ENCODE measurements at places on chromosomes 6 and 20. TPM values are rescaled to one million over a fixed set of nuclear protein-coding genes. Genes with fewer than 3 reads are reported as not detected.

GRCh38 chr6:80338201-80338836 is 231.8 kb downstream of the BCKDHB start:
- DNase-seq: peak; percentile 67

- DNase-seq: no peak
Measured at GRCh38 chr6:108902382-108902792, 54.2 kb downstream of the ARMC2 start.

DNA sequence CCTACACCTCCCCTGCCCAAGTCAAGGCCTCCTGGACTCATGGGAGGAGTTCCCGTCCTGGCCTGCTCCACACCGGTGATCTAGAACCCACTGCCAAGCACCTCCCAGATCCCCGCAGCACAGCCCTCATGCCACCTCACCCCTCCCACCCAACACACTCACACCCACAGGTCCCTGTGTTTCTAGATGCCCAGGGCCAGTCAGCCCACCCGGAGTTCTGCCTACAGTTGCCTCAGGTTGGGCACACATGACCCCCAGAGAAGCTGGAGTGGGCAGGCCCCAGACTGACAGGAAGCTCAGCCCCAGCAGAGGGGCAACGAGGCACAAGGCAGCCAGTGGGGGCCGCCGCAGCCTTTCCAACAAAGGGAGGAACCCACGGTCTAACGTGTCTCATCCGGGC is 29.6 kb downstream of the RRBP1 start:
- DNase-seq: no peak

- DNase-seq: no peak
Measured at GRCh38 chr20:60957621-60958020, 294.4 kb upstream of the CDH4 start.

- DNase-seq: no peak
Measured at GRCh38 chr6:40535110-40535818, 51.9 kb downstream of the LRFN2 start.

CRIP3 gene
- 3.7 TPM for total RNA-seq

GRCh38 chr6:7201732-7202541 is 94.2 kb downstream of the RREB1 start:
- peak; percentile 68 for DNase-seq

- peak; percentile 66 for DNase-seq
Measured at GRCh38 chr6:109456710-109457561, 1.4 kb upstream of the MICAL1 start.

RSPH9 gene
- 0.15 TPM for total RNA-seq

GRCh38 chr20:51535075-51535386 is 7.5 kb downstream of the NFATC2 start:
- no peak for DNase-seq

DNA sequence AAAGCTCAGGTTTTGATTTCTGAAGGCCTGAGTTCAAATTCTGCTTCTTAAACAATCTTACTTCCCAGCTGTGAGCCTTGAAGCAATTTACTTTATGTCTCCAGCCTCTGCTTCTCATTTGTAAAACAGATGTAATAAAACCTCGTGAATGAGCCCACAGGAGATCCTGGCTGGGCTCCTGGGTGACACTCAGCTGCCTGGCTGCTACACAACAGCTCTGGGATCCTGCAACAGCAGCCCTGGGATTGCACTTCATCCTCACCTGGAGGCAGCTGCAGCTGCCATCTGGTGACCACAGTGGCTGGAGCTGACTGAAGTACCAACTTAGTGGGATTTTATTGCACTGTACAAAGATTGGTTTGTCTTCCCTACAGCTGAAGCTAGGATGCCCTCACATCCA is 98.6 kb downstream of the NDUFAF5 start:
- no peak for DNase-seq

DNA sequence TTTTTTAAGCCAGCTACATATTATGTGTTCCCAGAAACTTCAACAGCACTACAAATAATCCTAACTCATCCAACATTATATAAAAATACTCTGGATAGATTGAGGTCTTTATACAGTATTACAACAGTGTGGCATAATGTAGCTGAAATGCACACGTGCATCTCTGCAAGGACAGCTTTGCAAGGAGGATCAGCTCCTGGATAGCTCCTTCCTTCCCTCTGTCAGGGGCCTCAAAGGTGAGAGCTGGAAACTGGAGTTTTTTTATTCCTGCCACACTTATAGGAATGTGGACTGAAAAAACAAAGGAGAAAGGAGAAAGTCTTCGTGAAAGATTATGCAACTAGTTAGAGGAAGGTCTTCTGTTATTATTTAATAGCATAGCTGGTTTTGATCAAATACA is 53.1 kb downstream of the PLG start:
- DNase-seq: no peak

SMIM29 gene
- 22.4 TPM for total RNA-seq

GRCh38 chr20:63509088-63509564 is 10.2 kb upstream of the EEF1A2 start:
- DNase-seq: no peak

GRCh38 chr20:4120921-4121321 is 105.6 kb upstream of the RNF24 start:
- DNase-seq: no peak

DNA sequence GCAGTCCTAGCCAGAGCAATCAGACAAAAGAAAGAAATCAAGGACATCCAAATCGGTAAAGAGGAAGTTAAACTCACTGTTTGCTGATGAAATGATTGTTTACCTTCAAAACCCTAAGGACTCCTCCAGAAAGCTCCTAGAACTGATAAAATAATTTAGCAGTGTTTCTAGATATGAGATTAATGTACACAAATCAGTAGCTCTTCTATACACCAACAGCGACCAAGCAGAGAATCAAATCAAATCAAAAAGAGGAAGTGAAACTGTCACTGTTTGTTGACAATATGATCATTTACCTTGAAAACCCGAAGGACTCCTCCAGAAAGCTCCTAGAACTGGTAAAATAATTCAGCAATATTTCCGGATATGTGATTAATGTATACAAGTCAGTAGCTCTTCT is 21.7 kb downstream of the SERPINB9 start:
- no peak for DNase-seq

DNA sequence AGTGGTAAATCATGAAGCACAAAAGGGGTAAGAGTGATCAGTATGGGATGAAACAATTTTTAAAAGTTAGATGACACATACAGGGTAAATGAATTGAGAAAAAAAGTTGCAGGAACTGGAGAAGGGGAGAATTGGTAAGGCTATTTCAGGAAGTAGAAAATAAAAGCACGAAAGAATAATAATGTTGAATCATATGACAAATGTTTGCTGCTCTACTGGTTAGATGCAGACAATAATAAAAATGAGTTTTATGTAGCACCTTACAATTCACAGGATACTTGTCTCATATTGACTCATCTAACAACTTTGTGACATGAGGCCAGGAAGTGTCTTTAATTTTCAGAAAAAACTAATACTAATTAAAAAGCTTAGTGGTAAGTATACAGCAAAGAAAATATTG is 566.5 kb upstream of the MARCKS start:
- DNase-seq: no peak

CCN5 gene
- total RNA-seq: 34.7 TPM

DNA sequence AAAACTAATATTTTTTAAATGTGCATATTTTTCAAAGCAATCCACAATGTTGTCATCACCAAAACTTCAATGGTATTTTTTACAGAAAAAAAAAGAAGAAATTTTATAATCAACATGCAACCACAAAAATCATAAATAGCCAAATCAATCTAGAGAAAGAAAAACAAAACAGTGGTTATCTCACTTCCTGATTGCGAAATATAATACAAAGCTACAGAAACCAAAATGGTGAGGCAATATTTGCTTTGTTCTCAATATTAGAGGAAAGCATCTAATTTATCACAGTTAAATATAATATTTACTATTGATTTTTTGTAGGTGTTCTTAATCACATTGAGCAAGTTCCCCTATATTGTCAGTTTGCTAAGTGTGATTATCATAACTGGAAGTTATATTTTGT is 720.7 kb upstream of the ADGRB3 start:
- DNase-seq: no peak

DNA sequence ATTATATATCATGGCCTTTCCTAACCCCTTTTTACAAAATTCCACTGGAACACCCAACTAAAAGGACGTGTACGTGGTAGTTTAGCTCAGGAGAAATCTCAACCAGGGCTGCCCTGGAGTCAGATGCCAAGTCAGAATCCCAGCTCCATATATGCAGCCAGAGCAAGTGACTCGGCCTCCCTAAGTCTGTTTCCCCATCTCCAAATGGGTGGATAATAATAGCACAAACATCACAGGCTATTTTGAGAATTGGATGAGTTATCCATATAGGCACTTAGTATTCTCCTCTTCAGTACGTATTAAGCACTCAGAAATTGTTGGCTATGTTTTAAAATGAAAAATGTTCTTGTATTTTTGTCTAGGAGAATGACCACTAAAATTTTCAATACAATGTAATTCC is 481.5 kb downstream of the CD109 start:
- DNase-seq: no peak

GRCh38 chr6:79079561-79080041 is 1.5 kb upstream of the PHIP start:
- no peak for DNase-seq

- DNase-seq: no peak
Measured at GRCh38 chr6:170289951-170290295, 955 bp downstream of the DLL1 start.

DNA sequence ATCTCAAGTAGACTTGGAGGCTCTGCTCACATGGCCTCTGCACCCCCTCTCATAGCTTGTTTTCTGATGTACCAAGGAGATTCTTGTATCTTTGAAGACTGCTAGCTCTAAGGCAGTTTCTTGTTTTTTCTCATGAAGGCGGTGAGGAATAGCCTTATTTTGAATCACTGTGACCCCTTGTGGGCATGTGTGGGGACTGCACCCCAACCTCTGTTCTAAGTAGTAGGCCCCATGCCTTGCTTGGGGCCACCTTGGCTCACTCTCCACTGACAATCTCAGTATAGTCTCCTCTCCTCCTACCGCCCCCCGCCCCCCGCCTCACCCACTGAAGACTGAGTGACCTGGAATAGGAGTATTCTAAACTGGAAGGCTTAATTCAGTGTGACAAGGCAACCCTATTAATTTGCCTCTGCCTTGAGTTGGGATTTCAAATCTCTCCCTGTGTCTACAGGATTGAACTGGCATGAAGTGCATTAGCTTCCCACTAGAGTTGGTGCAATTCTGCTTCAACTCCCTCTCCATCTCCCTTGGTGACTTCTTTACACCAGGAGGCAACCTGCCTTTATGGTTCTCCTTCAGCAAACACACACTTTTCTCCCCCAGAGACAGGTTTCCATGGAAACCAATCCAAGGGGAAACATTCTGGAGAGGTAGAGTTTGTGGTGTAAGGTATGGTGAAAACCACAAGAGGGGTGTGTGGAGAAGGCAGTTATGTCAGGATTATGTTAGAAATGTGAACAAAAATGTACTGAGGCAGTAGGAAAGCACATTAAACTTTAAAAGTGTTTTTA is 75.4 kb upstream of the ECI2 start:
- DNase-seq: peak; percentile 41

DNA sequence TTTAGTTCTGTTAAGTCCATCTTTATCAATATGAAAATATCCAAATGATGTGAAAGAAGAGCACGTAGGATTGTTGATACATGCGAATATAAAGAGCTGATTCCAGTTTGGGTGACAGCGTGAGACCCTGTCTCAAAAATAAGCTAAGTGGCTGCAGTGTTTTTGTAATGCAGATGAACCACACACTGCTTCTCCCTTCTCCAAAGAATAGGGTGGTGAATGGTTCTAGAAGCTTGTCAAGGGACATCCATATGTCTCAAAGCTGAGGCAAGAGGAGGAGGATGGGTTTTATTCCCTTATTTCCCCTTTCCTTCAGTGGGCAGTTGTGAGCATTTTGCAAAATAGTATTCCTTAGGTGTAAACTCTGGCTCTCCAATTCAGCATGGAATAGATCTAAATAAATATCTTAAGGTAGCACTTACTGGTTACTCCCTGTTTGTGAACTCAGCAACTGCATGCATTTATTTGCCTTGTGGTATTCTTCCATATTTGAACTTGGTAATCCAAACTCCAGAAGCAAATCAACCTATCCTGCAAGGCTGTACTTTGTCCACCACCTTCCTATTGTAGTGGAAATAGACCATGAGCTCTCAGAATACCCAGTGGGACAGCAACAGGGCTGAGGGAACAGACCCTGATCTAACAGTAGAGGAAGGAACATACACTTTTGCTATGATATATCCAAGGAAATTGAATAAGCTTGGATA is 38.0 kb downstream of the XRN2 start:
- no peak for DNase-seq

DNA sequence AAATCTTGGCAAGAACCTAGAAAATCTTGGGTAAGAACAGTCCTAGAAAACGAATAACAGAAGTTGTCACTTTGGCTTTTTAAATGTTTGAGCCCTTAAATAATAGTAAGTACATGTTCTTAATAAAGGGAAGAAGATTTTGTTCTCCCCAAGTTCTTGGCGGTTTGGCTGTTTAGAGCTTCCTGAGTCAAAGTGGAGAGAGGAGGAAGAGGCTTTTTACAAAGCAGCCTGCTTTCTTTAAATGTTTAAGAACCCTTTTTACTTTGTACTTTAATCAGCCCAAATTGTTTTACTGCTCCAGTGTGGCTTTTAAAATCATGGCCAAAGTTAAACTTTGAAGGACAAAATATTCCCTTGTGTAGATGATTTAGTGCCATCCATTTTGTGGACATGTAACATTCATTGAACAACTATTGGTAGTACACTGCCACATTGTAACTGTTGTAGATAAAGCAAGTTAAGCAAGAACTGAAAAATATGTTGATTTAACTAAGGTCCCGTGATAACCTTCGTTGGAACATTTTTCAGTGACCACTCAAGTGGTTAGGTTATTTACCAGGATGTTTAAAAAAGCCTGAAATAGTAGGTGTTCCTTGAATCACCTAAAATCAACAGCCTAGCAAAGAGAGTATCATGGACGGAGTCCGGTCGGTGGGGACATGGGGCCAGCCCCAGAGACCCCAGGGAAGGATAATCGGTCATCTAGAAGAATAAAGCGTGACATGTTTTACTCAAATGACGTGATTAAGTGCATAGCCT is 2.4 kb downstream of the AMD1 start:
- DNase-seq: no peak

DNA sequence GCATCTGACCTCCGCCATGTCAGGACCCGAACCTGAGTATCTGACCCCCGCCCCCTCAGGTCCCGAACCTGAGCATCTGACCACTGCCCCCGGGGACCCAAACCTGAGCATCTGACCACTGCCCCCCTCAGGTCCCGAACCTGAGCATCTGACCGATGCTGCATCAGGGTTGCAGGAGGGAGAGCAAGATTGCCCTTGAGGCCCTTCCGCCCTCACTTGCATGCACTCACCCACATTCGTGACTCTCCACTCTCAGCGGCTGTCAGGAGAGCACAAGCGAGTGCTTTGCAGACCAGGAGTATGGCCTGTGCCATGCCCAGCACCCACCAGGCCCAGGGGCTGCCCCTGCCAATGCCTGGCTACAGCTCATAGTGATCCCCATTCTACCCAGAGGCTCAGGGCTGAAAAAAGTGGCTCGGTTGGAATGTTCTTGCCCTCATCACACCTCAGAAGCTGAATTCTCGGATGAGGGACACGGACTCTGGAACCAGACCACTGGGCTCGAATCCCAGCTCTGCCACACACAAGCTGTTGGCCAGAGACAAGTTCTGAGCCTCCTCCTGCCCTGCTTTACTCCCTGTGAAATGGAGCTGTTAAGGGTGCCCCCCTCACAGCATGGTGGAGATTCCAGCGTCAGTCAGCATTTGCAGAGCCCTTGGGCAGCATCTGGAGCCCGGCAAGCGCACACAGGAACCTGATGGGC is 82.1 kb downstream of the DLL1 start:
- peak; percentile 2 for DNase-seq

CEBPB gene
- total RNA-seq: 53.7 TPM
